ENCODE measurements at places on chromosomes 4 and X.

DNA sequence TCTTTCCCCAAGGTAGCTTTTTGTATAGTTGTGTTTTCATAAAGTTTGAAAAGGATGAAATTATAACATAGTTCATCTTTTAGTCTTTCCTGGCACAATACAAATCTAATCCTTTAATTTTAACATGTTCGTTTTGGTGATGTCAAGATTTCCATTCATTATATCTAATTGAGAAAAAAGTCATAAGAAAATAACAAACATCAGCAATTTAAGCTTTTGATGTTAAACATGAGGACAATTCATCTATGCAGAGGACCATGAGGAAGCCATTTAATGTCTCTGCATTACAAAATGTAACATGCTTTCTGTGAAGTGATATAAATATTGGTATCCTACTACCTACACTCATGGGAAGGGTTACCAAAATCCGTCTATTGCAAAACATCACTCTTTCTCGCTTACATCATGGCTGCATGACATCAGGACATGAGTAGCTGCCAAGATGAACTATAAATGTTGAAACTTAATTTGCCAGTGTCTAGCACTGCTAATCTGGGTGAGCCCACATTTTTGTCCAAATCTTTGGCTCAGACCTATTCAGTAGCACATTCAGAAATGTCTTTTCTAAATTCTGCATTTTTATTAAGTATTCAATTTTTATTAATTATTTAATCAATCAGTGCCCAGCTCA lies 9.5 kb downstream of the EPGN start:
- no peak for DNase-seq

DNA sequence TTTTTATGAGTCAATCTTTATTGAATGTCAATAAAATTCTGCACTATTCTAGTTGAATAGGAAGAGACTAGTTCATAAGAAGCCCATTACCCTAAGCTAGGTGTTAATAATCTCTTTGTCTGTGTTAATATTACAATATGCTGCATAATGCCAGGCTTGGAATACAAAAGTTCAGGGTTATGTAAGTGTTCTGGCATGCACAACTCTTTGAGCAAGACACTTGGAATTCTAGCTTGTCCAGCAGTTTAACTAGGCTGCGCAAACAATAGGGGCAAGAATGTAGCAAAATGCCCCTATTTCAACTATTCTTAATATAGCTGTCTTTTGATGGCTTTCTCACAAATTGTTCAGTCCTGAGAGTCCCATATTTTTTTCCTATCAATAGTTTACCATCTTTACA lies 31.3 kb upstream of the ETNPPL start:
- DNase-seq: no peak

DNA sequence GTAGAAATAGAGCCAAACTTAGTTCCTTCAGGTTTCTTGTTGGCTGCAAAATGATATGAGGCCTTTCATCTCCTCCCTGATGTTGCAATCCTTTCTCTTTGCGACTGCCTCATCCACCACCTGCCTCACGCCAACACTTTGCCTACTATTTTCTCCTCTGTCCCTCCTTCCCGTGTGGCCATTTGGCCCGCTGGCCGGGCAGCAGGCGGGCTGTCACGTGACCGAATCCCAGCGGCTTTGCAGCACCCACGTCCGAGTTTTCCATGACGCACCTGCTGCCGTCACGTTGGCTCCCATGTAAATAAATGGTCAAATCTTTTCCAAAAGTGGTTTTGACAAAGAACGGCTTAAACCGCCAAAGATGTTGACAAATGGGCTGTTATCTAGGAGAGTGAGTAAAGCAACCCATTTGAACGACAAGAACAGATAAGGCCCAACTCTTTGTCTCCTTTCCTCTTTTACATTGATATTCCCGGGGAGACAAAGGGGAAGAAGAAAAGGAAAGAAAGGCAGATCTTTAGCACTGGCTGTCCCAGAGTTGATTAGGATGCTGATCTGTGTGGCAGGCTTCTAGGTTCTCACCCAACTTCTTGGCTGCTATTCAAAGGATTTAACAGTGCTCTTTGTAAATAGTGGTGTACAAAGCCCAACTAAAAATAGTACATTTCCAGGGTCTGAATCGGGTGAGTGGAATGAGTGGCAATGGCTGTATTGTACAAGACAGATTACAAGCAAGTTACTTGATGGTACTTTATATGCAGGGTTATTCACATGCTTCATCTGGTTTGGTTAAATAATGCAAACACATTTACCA lies 174.2 kb upstream of the JADE1 start:
- DNase-seq: no peak

DNA sequence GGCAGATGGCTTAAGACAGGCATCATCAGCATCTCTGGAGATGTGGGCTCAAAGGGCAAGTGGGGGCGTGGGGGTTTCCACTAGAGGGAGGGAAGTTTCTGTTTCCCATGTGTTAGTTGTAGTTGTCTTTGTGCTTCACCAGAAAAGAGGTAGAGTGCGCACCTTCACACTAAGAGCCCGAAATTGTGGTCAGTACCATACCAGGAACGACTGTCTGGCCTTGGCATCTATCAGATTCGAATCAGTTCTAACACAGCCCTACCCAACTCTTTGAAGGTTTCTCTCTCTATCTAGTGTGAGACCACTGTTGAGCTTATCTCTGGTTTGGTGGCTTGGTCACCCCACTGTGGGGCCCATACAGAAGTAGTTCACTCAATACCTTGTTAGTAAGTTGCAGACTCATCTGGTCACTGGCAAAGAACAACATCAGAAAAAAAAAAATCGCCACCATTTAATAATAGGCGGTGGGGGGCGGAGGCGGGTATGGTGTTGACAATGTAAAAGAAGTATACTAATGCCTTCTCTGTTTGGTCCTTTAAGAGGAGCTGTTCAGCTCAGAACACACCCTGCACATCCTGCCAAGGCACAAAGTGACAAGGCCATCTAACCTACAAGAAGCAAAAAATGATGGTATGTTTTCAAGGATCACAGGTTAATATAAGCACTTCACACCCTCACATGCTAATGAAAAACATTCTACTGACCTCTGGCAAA lies 71.1 kb downstream of the NYX start:
- DNase-seq: peak; percentile 61

GRCh38 chr4:20248155-20248558 lies 3.5 kb upstream of the SLIT2 start:
- DNase-seq: no peak

GRCh38 chr4:12244973-12245372 lies 816.3 kb upstream of the HS3ST1 start:
- DNase-seq: no peak

- DNase-seq: peak; percentile 72
Measured at GRCh38 chr4:140152013-140152703, 1.8 kb downstream of the MAML3 start.

GRCh38 chrX:40504801-40505605 lies 75.8 kb upstream of the ATP6AP2 start:
- no peak for DNase-seq

DNA sequence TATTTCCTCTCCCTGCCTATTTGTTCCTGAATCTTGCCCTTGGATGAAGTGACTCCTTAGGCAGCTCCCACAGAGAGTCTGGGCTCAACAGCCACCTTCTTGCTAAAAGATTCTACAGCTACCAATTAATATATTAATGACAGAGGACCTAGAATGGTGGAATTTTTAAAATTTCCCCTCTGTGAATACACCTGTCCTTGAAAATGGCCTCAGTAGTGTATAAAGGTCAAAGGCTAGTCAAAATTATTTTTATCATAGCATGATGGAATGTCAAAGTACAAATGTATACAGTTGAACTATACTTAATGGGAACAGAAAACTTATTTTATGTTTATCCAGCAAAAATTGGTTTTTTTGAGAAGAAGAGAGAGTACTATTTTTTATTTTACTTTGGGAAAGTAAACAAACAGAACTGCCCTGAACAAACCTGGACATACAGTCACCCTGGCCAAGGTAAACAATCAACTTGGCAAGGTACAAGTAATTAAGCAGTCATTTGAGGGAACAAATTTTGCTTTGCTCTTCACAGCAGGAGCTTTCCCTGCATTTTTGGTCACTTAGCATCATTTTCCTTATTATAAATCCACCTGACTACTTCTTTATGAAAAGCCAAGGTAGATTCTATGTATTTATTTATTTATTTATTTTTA lies 250.8 kb downstream of the INPP4B start:
- DNase-seq: no peak

DNA sequence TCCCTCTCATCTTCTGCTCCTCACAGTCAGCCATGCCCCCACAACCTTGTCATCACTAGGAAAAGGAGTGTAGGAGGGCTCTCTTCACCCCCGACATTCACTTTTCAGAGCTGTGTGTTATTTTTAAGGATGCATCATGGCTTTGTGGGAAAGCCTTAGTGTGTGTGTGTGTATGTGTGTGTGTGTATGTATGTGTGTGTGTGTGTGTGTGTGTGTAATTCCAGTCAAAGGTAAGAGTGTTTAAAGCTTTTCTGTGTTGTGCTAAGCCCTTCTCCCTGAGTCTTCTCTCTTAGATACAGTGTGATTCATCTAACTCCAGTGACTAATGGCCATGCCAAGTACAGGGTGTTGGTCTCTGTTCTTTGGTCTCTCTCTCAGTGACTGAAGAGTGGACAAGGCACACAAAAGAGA lies 76.6 kb downstream of the CHIC2 start:
- DNase-seq: no peak

GRCh38 chrX:80174925-80175574 lies 160.5 kb downstream of the TBX22 start:
- DNase-seq: no peak

DNA sequence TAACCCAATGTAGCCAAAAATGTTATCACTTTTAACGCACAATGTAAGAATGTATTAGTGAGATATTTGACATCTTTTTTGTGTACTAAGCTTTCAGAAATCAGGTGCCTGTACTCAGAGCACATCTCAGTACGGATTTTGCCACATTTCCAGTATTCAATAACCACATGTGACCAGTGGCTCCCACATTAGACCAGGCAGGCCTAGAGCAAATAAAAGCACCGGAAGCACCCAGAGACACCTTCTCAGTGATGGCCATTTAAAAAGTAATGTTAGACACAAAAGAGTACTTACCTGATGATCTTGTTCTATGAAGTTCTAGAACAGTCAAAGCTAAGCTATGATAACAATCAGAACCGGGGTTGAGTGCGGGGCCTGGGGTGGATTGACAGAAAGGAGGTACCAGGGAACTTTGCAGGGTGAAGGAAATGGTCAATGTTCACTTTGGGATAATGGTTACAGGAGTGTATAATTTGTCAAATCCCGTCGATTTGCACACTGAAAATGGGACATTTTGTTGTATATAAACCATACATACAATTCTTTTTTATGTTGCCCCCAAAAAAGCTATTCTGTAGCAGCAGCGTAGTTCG lies 1.2 kb downstream of the CTPS2 start:
- DNase-seq: no peak

DNA sequence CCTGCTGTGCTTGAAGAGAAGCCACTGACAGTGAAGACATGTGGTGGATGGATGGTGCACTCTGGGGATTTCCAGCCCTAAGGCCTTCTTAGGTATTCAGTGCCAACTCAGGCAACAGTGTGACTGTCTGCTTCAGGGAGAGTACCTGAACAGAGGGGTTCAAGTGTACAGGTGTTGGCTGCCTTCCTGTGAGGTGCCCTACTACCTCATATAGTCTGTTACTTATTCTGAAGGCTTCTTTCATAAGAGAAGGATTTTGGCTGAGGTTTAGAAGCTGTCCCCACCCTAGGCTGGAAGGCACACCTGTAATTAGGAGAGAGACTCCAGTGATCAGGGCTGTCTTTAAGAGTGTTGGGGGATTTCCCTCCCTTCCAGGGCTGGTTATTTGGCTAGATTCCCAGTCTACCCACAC lies 1.8 kb downstream of the FTHL17 start:
- no peak for DNase-seq

DNA sequence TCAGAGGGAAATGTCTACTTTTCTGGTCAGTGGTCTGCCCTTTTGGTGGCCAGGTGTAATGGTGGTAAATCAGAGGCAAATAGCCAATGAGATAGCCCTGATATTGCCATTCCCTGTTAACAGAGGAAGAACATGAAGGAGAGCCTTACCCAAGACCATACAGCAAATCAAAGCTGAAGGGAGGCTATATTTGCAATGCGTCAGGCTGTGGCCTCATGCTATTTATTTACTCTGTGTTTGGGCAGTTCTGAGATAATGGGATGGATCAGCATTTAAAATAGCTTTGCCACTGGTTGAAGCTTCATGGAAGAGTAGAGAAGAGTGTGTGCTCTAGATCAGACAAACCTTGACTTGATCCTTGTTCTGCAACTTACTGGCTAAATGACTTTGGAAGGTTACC lies 73.3 kb upstream of the MAML3 start:
- DNase-seq: no peak

DNA sequence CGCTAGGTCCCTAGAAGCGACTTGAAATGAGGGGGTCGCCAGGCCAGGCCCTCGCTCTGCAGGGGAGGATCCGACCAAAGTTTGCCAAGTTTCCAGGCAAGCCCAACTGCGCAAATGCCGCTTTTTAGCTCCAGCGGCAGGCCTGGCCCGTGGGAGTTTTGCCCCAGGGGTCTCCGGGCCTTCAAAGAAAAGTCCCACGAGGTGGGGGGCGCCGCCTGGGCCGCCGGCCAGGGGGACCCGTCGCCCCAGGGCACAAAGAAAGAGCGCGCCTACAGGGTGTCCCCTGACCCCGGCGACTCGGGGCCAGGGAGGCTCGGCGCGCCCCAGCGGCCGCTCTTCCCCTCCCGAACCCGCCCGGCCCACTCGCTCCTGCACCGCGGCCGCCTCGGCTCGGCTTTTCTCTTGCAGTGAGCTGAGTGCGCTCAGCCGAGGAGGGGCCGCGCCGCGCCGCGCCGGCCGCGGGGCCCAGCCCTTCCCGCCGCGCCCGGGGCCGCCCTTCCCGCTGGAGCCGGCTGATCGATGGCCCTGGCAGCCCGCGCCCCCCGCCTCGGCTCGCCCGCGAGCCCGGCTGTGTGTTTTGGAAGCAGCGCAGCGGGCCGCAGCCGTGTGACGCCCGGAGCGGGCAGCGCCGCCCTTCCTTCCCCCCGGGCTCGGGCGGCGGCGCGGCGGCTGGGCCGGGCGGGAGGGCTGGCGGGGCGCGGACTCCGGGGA lies 754 bp upstream of the KLF3 start:
- no peak for DNase-seq

GRCh38 chr4:8341691-8342090 lies 72.1 kb downstream of the HTRA3 start:
- DNase-seq: no peak

- no peak for DNase-seq
Measured at GRCh38 chr4:101306225-101306624, 41.1 kb downstream of the PPP3CA start.

GRCh38 chr4:138199568-138200235 lies 42.4 kb downstream of the SLC7A11 start:
- no peak for DNase-seq

DNA sequence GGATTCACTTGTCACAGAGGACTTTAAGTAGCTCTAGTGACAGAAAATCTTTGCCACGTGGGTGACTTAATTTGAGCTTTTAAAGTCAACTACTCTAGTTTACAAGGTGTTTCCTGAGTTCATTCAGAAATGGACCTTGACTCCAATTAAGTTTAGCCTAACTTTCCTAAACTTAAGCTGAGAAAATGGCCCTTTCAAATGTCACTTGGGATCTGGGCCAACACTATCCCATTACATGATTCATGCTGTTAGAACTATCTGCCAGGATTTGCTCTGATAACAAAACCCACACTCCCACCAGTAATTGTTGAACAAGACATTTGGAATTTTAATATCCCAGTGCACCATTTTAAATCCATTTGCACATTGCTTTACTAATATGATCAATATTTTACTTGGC lies 40.8 kb downstream of the C4orf46 start:
- DNase-seq: no peak
